Stimulated activated memory B cell treated with anti-CD40 and anti-IgM and Interleukin-4, amounts not matched to agents 10 μg/mL and 1 μg/mL and 100 μg/mL, for 72 hours (primary cell): ENCODE measurements at places on chromosomes 12 and 14.

DNA sequence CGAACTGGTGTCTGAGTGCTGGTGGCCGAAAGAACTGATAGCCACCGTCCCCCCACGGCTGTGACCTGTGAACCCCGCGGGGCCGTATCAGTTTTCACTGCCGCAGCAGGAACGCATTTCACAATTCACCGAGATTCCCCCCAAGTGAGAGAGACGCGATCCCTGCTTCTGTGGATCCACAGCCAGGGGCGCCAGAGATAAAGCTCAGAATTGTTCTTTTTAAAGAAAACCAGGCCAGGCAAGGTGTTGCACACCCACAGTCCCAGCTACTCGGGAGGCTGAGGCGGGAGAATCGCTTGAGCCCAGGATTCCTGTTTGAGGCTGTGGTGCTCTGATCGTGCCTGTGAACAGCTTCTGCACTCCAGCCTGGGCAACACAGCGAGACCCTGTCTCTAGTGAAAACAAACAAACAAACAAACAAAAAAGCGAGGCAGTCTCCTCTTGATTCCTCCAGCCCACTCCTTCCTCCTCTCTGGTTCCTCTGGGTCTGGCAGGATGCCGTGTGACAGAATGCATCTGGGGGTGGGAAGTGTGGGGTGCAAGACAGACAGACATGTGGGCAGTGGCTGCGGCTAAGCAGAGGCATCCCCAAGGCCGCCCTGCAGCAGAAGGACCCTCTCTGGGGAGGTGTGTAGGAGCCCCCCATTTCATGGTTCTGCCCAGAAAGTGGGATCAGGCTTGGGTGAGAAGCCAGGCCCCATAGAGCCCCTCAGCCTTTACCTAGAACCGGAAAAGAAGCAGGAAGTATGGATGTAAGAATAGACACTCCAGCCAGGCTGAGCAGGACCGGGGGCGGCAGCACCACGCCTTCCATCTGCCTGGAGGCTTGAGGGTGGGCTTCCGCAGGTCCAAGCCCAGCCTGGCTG lies 39.2 kb upstream of the PPP1R13B start:
- no peak for ATAC-seq

GRCh38 chr12:64098709-64099354 lies 123.3 kb downstream of the KICS2 start:
- ATAC-seq = no peak

DNA sequence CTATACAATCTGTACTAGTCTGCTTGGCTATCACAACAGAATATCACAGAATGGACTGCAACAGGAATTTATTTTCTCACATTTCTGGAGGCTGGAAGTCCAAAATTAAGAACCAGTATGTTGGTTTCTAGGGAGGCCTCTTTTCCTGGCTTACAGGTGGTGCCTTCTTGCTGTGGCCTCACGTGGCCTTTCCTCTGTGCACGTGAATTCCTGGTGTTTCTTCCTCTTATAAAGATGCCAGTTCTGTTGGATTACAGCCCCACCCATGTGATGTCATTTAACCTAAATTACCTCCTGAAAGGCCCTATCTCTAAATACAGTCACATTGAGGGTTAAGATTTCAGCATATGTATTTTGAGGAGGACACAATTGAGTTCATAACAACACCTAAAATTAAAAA lies 32.1 kb upstream of the C2CD5 start:
- no peak for ATAC-seq

DNA sequence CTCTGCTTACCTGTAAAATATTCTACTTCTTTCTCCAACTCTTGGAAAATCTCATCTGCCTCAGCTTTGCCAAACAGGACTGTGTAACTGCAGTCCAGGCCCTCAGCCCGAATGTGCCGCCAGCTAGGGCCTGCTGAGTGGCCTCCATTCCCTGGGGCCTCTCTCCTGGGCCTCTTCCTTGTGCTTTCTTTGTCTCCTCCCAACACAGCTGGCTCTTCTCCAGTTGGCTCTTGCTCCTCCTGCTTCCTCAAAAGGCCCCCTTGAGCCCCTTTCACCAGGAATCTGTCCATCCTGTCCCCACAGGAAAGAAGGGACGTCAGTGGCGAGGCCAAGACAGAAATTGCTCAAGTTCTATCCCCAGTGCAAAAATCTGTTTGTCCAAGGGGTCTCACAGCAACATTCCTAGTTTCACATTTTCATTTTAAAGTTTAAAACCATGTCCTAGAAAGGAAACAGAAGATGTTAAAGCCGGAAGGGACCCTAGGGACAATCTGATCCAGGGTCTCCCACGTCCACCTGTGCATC lies 713 bp downstream of the ALKBH2 start:
- ATAC-seq = no peak

DNA sequence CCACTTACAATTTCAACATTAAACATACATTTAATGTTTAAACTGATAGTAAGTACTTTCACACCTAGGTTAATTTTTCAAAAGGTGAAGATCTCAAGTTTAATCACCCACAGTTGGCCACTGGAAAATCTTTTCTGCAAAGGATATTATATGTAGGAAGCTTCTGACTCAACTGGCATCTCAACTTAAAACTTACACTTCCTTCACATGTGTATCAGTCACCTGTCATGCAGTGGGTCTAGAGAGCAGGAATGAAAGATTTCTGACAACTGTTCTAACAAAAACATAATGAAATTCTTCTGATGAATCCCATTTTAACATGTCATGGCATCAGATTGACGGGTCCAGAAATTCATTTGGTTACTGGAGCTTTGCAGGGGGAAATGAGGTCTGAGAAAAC lies 192.8 kb downstream of the KLHL28 start:
- ATAC-seq = no peak
